Tibial nerve (tissue), 4 donors: ENCODE measurements at places on chromosomes 3 and 15.

- peaks cover 4% of the 10 kb centered on the region for H3K4me1 ChIP-seq
- no peak overlapping the region for H3K4me3 ChIP-seq
- no peak for DNase-seq
These were observed 281.7 kb downstream of the ROBO2 start for GRCh38 chr3:77321646-77322045.

DNA sequence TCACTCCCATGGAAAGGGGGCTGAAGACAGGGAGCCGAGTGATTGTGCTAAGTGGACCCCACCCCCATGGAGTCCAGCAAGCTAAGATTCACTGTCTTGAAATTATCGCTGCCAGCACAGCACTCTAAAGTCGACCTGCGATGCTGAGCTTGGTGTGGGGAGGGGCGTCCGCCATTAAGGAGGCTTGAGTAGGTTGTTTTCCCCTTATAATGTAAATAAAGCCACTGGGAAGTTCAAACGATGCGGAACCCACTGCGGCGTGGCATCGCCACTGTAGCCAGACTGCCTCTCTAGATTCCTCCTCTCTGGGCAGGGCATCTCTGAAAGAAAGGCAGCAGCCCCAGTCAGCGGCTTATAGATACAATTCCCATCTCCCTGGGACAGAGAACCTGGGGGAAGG lies 10.9 kb upstream of the SRGAP3 start:
- no peak overlapping the region for H3K27ac ChIP-seq
- no peaks in the 10 kb centered on the region for H3K27me3 ChIP-seq
- H3K4me3 ChIP-seq = no peak overlapping the region
- no peak for DNase-seq

DNA sequence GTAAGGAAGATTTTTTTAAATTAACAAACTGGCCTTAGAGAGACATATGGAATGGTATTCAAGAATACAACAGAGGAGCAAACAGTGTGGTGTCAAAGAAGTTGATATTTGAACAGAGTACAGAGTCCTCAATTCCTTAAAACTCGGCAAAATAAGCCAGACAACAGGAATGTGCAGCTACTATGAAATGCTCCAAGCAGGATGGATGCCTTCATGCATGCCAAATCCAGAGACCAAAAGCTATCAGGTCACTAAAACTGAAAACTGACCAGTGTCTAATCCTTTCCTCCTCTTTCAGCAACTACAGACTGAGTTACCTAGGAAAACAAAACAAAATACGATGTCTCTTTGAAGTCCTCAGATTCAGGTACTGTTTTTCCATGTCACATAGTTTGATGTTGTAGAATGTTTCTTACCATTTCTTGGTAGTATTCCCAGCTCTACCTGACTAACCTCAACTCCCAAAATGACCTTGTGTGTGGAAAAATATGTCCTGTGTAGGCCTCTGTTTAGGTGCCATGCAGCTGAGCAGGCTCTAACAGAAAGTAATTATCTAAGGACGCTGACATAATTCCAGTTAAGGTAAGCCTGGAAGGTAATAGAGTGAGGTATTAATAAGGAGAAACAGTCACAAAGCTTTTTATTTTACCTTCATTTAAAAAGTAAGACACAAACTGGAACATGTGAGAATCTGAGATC lies 46.9 kb downstream of the TBL1XR1 start:
- peaks cover 25% of the 10 kb centered on the region for H3K4me1 ChIP-seq
- DNase-seq = no peak
- H3K36me3 ChIP-seq = no peaks in the 10 kb centered on the region
- no peak overlapping the region for H3K4me3 ChIP-seq
- H3K27ac ChIP-seq = no peak overlapping the region

- no peaks in the 10 kb centered on the region for H3K36me3 ChIP-seq
- no peaks in the 10 kb centered on the region for H3K27me3 ChIP-seq
- no peaks in the 10 kb centered on the region for H3K4me1 ChIP-seq
- no peak overlapping the region for H3K27ac ChIP-seq
- H3K4me3 ChIP-seq = no peak overlapping the region
These were observed 1469.4 kb upstream of the GBE1 start for GRCh38 chr3:83230841-83231240.

- DNase-seq = peak; percentile 14
- H3K4me1 ChIP-seq = no peaks in the 10 kb centered on the region
- H3K4me3 ChIP-seq = peak overlapping the region; percentile 41
- peak overlapping the region; percentile 58 for H3K27ac ChIP-seq
These were observed 122.5 kb upstream of the SPRED1 start for GRCh38 chr15:38130205-38130567.

DNA sequence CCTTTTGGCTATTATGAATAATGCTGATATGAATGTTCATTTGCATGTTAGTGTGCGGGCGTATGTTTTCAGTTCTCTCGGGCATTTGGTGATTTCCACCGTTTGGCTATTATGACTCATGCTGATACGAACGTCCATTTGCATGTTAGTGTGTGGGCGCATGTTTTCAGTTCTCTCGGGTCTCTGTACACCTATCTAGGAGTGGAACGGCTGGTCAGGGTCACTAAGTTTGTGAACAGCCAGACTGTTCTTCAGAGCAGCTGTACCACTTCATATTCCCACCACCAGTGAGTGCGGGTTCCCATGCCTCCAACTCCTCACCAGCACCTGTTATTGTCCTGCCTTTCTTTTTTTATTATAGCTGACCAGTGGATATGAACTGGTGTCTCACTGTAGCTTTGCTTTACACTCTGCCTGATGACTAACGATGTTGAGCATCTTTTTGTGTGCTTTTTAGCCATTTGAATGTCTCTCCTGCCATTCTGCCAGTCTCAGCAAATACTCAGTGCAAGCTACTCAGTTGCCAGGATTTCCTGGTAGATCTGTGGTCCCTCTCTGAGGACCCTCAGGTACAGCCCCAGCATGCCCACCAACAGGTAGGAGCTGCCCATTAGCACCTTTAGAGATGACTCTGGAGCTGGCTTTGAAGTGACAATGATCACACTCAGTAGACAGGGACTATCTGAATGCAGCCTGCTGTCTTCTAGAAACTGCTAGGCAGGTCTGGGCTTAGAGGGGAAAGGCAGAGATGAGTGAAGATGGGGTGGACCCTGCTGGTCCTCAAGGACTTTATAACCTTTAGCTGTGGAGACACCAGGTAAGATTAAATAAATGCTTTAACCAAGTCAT lies 141.1 kb downstream of the XXYLT1 start:
- no peak for DNase-seq
- peaks cover 7% of the 10 kb centered on the region for H3K4me1 ChIP-seq
- H3K27ac ChIP-seq = no peak overlapping the region
- no peaks in the 10 kb centered on the region for H3K36me3 ChIP-seq
- no peaks in the 10 kb centered on the region for H3K27me3 ChIP-seq

DNA sequence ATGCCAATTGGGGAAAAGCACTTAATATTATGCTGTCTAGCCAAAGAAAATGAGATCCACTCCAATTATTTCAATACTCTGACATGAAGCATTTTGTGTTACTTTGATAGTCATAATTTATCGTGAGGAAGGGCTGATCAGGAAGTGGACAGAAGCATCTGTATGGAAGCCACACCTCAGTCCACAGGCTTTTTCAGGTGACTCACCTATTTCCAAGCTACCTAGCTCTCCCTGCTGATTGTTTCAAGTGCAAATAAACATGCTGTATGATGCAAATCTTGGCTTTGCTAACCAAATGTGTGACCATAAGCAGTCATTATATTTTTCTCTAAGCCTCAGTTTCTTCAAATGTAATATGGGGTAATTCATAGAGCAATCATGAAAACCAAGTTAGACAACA lies 30.8 kb upstream of the CPB1 start:
- no peaks in the 10 kb centered on the region for H3K36me3 ChIP-seq
- DNase-seq = no peak
- no peaks in the 10 kb centered on the region for H3K27me3 ChIP-seq
- peaks cover under 1% of the 10 kb centered on the region for H3K4me1 ChIP-seq

DNA sequence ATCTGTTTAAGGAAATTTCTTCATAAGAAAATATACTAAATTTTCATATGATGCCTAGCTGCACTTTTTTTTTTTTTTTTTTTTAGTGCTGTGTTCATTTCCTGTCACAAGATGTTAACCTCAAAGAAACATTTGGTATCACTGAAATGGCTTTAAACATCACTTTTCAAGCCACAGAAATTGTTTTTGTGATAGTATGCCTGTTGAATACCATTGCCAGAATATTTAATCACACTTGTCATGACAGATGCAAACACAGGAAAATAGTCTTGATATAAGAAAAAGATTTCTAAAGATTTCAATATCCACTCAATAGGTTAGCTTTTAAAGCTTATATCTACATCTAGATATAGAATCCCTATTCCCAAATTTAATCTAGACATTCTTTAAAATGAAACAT lies 608.5 kb upstream of the AGTR1 start:
- no peaks in the 10 kb centered on the region for H3K36me3 ChIP-seq
- H3K4me3 ChIP-seq = no peak overlapping the region
- DNase-seq = no peak
- no peaks in the 10 kb centered on the region for H3K27me3 ChIP-seq

- no peak for DNase-seq
- peaks cover 95% of the 10 kb centered on the region for H3K4me1 ChIP-seq
- H3K36me3 ChIP-seq = no peaks in the 10 kb centered on the region
These were observed 27.3 kb downstream of the KLF13 start for GRCh38 chr15:31353931-31354330.

- H3K36me3 ChIP-seq = no peaks in the 10 kb centered on the region
- no peaks in the 10 kb centered on the region for H3K4me1 ChIP-seq
- H3K27me3 ChIP-seq = no peaks in the 10 kb centered on the region
- no peak for DNase-seq
- no peak overlapping the region for H3K27ac ChIP-seq
These were observed 116.9 kb downstream of the POLR2M start for GRCh38 chr15:57823325-57823882.

DNA sequence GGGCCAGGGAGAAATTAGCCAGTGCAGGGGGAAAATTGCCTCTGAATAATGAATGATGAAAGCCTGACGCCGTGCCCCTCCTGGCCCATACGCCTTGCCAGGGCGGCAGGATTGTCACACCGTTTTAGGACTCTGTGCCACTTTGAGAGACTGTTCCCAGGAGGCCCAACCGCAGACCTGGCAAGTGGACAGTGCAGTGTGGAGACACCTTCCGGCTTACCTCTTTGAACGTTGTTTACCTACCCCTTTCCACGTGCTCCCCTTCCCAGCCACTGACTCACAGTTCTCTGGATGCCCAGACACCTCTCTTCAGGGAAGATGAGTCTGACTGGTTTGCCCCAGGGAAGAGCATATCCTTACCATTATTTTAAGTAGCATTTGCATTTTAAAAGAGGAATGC lies 84.0 kb upstream of the PXYLP1 start:
- H3K4me1 ChIP-seq = no peaks in the 10 kb centered on the region
- DNase-seq = no peak
- no peaks in the 10 kb centered on the region for H3K36me3 ChIP-seq
- H3K27ac ChIP-seq = no peak overlapping the region
- H3K4me3 ChIP-seq = no peak overlapping the region

DNA sequence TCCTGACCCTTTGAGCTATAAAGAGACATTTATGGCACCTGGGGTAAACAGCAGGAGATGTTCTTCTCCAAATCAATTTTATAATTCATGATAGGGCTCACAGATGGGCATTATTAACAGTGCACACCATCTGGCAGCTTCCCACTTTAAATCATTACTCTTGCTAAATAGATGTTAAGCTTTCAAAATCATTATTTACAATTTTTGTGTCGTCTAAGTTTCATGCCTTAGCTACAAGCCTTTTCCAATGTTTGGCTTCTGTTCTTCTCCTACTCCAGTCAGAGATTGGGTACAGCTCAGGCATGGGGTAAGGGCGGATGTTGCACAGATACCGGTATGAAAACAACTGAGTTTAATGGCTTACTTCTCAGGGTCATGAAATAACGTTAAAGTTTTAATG lies 120.9 kb upstream of the PFN2 start:
- no peaks in the 10 kb centered on the region for H3K4me1 ChIP-seq
- no peaks in the 10 kb centered on the region for H3K36me3 ChIP-seq
- H3K27me3 ChIP-seq = no peaks in the 10 kb centered on the region
- H3K4me3 ChIP-seq = no peak overlapping the region
- no peak overlapping the region for H3K27ac ChIP-seq

DNA sequence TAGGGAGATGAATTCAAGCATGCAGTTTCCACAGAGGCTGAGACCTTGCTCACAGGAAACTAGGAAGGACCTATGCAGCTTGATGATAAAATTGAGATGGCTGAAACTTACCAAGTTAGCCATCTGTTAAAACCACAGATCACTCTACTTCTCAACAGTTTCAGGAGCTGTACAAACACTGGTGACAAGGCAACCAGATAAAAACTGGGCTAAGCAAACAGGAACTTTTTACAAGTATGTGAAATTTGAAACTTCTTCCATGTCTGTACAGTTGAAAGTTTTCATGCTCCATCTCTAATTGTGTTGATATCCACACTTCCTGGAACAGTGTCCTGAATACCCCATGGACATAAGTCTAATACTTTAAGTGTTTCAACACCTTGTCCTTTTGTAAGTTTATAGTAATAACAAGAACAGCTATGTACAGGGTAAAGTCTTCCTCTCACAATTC lies 78.2 kb downstream of the FAIM start:
- H3K27ac ChIP-seq = no peak overlapping the region
- no peaks in the 10 kb centered on the region for H3K36me3 ChIP-seq
- H3K4me3 ChIP-seq = no peak overlapping the region
- DNase-seq = no peak

- peaks cover 8% of the 10 kb centered on the region for H3K4me1 ChIP-seq
- no peaks in the 10 kb centered on the region for H3K27me3 ChIP-seq
- no peak overlapping the region for H3K27ac ChIP-seq
- H3K36me3 ChIP-seq = no peaks in the 10 kb centered on the region
These were observed 9.4 kb upstream of the MESP1 start for GRCh38 chr15:89760303-89761008.

- no peak overlapping the region for H3K4me3 ChIP-seq
- H3K36me3 ChIP-seq = no peaks in the 10 kb centered on the region
- H3K4me1 ChIP-seq = no peaks in the 10 kb centered on the region
- H3K27me3 ChIP-seq = no peaks in the 10 kb centered on the region
- no peak for DNase-seq
These were observed 72.7 kb downstream of the SPSB4 start for GRCh38 chr3:141123677-141124410.

DNA sequence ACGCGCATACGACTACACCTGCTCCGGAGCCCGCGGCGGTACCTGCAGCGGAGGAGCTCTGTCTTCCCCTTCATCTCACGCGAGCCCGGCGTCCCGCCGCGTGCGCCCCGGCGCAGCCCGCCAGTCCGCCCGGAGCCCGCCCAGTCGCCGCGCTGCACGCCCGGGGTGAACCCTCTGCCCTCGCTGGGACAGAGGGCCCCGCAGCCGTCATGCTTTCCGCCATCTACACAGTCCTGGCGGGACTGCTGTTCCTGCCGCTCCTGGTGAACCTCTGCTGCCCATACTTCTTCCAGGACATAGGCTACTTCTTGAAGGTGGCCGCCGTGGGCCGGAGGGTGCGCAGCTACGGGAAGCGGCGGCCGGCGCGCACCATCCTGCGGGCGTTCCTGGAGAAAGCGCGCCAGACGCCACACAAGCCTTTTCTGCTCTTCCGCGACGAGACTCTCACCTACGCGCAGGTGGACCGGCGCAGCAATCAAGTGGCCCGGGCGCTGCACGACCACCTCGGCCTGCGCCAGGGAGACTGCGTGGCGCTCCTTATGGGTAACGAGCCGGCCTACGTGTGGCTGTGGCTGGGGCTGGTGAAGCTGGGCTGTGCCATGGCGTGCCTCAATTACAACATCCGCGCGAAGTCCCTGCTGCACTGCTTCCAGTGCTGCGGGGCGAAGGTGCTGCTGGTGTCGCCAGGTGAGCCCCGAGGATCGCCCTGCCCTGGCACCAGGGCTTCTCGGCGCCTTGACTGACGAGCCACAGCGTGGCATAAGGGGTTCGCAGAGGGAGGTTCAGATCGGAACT lies 420 bp downstream of the SLC27A2 start:
- H3K27ac ChIP-seq = no peak overlapping the region
- H3K4me3 ChIP-seq = peak overlapping the region; percentile 28
- H3K4me1 ChIP-seq = peaks cover 3% of the 10 kb centered on the region
- DNase-seq = no peak

GRCh38 chr15:59205839-59206622 lies 612 bp upstream of the LDHAL6B start:
- H3K36me3 ChIP-seq = no peaks in the 10 kb centered on the region
- H3K27ac ChIP-seq = no peak overlapping the region
- DNase-seq = no peak
- no peak overlapping the region for H3K4me3 ChIP-seq
- no peaks in the 10 kb centered on the region for H3K4me1 ChIP-seq
